ENCODE measurements at places on chromosomes 1 and 21. TPM values are rescaled to one million over a fixed set of nuclear protein-coding genes. Genes with fewer than 3 reads are reported as not detected.
A peak's percentile ranks its signal among the peaks of the same experiment; 100 is the strongest.

Gene ESRRG
- not detected for total RNA-seq

DNA sequence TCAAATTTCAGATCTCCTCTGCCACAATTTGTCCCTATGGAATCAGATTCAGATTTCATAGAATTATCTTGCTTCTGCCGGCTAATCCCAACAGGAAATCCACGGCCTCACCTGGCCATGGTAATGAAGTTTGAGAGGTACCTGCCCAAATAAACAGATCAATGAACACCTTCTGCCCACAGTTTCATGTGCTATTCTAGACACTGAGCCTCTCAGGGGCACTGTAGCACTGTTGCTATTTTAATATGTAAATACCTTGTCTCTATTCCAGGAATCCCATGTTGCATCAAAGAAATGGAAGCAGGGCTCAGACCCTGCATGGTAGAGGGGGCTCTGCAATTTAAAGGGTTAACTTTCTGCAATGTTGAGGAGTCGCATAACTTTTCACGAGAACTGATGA, 593.1 kb downstream of the PTBP2 start:
- no peak overlapping the region for H3K27ac ChIP-seq
- H3K4me3 ChIP-seq, result no peak overlapping the region
- no peaks in the 10 kb centered on the region for H3K36me3 ChIP-seq
- no peaks in the 10 kb centered on the region for H3K4me1 ChIP-seq
- no peaks in the 10 kb centered on the region for H3K27me3 ChIP-seq

GRCh38 chr1:23793861-23794731, 3.2 kb downstream of the LYPLA2 start:
- H3K27ac ChIP-seq, result no peak overlapping the region
- peaks cover 51% of the 10 kb centered on the region for H3K36me3 ChIP-seq
- no peak for DNase-seq
- peaks cover 30% of the 10 kb centered on the region for H3K4me1 ChIP-seq

DNA sequence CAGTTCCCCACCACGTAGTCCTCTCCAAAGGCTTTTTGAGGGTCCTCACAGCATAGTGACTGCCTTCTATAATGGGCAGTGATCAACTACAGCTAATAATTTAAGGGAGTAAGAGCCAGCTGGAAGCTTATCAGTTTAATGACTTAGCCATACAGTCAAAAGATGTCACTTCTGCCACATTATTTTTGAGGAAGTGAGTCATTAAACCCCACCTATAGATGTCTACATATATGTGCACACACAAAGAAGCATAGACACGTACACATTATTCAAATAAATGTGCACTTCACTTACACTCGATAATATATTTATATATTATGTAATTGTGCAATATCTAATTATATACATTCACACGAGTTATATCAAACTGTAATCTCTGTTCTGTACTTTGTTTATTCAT, 1704.7 kb downstream of the KCNT2 start:
- H3K36me3 ChIP-seq, result no peaks in the 10 kb centered on the region
- H3K27ac ChIP-seq, result no peak overlapping the region
- DNase-seq, result no peak
- H3K4me3 ChIP-seq, result no peak overlapping the region

GRCh38 chr1:42423681-42424080, 32.1 kb downstream of the ZMYND12 start:
- no peak for DNase-seq
- H3K4me3 ChIP-seq, result no peak overlapping the region
- no peaks in the 10 kb centered on the region for H3K4me1 ChIP-seq
- peaks cover 18% of the 10 kb centered on the region for H3K27me3 ChIP-seq

- peaks cover 12% of the 10 kb centered on the region for H3K36me3 ChIP-seq
- no peaks in the 10 kb centered on the region for H3K27me3 ChIP-seq
- H3K4me1 ChIP-seq, result peaks cover 41% of the 10 kb centered on the region
These were observed 213.1 kb downstream of the RERE start for GRCh38 chr1:8604041-8604945.

GRCh38 chr1:151145304-151146071, 943 bp downstream of the SEMA6C start:
- H3K27me3 ChIP-seq, result peaks cover 7% of the 10 kb centered on the region
- no peaks in the 10 kb centered on the region for H3K36me3 ChIP-seq
- DNase-seq, result peak; percentile 37
- no peak overlapping the region for H3K27ac ChIP-seq

- peaks cover 94% of the 10 kb centered on the region for H3K4me1 ChIP-seq
These were observed 46.9 kb downstream of the IER5 start for GRCh38 chr1:181135437-181135731.
